ENCODE measurements at places on chromosomes 11 and 22.

GRCh38 chr11:30451167-30451566, 128.3 kb downstream of the ARL14EP start:
- DNase-seq = no peak

GRCh38 chr11:46760429-46761128, 41.6 kb downstream of the F2 start:
- DNase-seq = no peak

GRCh38 chr11:72218251-72218745, 1.7 kb downstream of the FOLR2 start:
- no peak for DNase-seq

DNA sequence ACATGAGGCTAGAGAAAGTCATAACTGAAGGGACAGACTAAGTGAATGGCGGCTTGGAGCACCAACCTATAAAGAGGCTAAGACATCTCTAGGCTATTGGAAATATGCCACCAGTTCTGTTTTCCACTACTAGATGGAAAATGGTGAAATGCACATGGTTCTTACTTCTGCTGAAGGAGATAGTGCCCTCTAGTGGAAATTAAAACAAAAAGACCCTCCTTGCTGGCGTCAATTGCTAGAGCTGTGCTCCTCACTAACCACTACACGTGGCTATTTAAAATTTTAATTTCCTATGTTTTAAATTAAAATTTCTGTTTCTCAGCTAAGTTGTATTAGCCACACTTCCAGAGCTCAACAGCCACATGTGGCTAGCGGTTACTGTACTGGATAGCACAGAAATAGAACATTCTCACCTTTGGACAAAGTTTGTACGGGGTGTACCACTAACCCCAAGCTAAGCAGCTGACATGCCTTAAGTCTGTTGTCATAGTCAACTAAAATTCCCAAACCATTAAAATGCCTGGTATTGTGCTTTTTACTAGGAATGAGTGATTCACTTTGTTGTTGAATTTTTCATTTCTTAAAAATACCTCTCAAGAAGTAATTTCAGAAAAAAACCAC, 34.1 kb upstream of the CALCA start:
- DNase-seq = no peak

GRCh38 chr11:57458060-57458409, 2.3 kb upstream of the RTN4RL2 start:
- no peak for DNase-seq
